ENCODE measurements at places on chromosomes 5 and 9. TPM values are rescaled to one million over a fixed set of nuclear protein-coding genes. Genes with fewer than 3 reads are reported as not detected.

Gene IFNA21
- not detected for total RNA-seq

Gene SLC6A3
- not detected for total RNA-seq

Gene COL5A1
- total RNA-seq = not detected

- no peak for DNase-seq
Observed at GRCh38 chr9:107742531-107743309, 253.2 kb upstream of the KLF4 start.

Measured in activated T-cell treated with anti-CD3 and anti-CD28 coated beads, Interleukin-2, amount 50 U/mL, for 72 hours (primary cell).